ENCODE measurements at places on chromosomes 7 and 10.

- no peak for DNase-seq
- no peaks in the 10 kb centered on the region for H3K27me3 ChIP-seq
- no peak overlapping the region for H3K27ac ChIP-seq
- H3K36me3 ChIP-seq = no peaks in the 10 kb centered on the region
Observed at GRCh38 chr7:21891291-21891690, 54.4 kb downstream of the CDCA7L start.

- H3K4me1 ChIP-seq = no peaks in the 10 kb centered on the region
- no peaks in the 10 kb centered on the region for H3K36me3 ChIP-seq
- DNase-seq = no peak
- H3K4me3 ChIP-seq = no peak overlapping the region
Observed at GRCh38 chr7:39192476-39192875, 214.8 kb downstream of the POU6F2 start.

- H3K27ac ChIP-seq = no peak overlapping the region
- no peak overlapping the region for H3K4me3 ChIP-seq
- no peak for DNase-seq
Observed at GRCh38 chr7:100818366-100818765, 9.0 kb downstream of the EPHB4 start.

GRCh38 chr7:99428972-99429566, 9.5 kb downstream of the PTCD1 start:
- peaks cover 31% of the 10 kb centered on the region for H3K36me3 ChIP-seq
- DNase-seq = no peak
- H3K27me3 ChIP-seq = no peaks in the 10 kb centered on the region

- no peaks in the 10 kb centered on the region for H3K27me3 ChIP-seq
- peak overlapping the region; percentile 59 for H3K27ac ChIP-seq
- H3K36me3 ChIP-seq = no peaks in the 10 kb centered on the region
- H3K4me3 ChIP-seq = no peak overlapping the region
Observed at GRCh38 chr7:128420773-128421172, 11.0 kb upstream of the IMPDH1 start.

GRCh38 chr10:121598263-121599249, at the start of gene FGFR2:
FGFR2 (minus strand) TSS chr10:121598444; CDS start chr10:121593817, 4,627 bp downstream.
- peaks cover 9% of the 10 kb centered on the region for H3K4me1 ChIP-seq
- peaks cover 32% of the 10 kb centered on the region for H3K27me3 ChIP-seq
- peak; percentile 23 for DNase-seq
- no peak within 1 kb of the TSS for H3K27ac ChIP-seq

GRCh38 chr7:28920424-28920823, 37.7 kb downstream of the TRIL start:
- no peak overlapping the region for H3K4me3 ChIP-seq
- H3K27me3 ChIP-seq = no peaks in the 10 kb centered on the region
- H3K27ac ChIP-seq = no peak overlapping the region
- H3K4me1 ChIP-seq = peaks cover 5% of the 10 kb centered on the region
- DNase-seq = no peak

DNA sequence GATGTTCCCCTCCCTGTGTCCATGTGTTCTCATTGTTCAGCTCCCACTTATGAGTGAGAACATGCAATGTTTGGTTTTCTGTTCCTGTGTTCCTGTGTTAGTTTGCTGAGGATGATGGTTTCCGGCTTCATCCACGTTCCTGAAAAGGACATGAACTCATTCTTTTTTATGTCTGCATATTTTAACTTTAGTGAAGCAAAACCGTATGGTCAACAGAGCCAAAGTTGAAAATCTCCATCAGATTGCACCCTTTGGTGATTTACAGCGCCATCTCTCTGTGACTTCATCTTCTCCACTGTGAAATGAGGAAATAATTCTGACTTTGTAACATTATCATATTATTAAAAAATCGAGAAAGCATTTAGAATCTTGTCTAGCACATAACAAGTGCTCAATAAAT, 132.3 kb upstream of the PLXDC2 start:
- H3K4me1 ChIP-seq = no peaks in the 10 kb centered on the region
- H3K36me3 ChIP-seq = peaks cover 2% of the 10 kb centered on the region
- no peak for DNase-seq
- no peak overlapping the region for H3K27ac ChIP-seq
- no peak overlapping the region for H3K4me3 ChIP-seq

DNA sequence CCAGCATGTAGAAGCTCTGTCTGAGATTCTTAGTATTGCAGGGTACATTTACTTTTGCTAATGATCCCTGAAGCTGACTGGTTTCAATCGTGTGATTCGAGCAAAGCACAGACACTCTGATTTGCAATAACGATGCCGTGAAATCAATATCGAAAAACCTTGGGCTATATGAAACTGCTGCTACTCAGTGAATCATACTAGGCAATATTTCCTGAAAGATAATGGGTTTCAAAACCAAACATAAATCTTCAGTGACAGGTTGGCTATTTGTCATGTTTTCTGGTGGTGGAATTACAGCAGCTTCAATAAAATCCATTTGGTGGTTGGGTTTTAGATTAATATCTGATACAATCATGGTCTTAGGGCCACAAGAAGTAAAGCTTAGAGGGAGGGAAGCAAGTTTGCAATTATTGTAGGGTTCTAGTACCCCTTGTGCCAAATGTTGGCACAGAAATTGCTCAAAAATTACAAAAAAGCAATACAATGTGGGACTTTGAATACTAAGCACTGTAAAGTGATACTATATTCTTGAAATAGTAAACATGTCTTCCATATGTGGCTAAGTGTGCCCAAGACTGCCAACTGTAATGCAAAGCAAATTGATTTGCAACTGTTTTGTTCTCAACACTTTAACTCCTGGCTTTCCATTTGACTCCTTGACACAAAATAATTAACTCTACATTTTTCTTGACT, 112.4 kb upstream of the JAZF1 start:
- no peaks in the 10 kb centered on the region for H3K36me3 ChIP-seq
- DNase-seq = no peak
- no peaks in the 10 kb centered on the region for H3K4me1 ChIP-seq
- H3K27ac ChIP-seq = no peak overlapping the region
- H3K27me3 ChIP-seq = peaks cover 16% of the 10 kb centered on the region
- no peak overlapping the region for H3K4me3 ChIP-seq

DNA sequence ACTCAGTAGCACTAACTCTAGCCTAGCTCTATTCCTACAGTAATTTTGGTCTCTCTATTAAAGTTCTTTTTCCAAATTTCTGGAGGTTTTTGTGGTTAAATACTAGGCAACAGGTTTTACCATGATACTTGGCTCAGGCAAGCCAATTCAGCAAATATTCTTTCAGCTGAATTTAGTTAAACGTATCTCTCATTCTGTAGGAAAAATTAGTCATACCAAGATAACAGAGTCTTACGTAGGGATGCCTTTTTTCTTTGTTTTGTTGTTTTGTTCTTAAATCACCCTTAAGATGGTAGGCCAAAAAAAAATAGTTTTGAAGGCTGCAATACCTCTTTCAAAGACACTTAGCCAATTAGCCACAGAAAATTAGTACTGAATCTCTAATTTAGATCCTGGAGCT, 180.5 kb downstream of the MAGI2 start:
- H3K4me1 ChIP-seq = no peaks in the 10 kb centered on the region
- H3K27ac ChIP-seq = no peak overlapping the region
- DNase-seq = no peak
- no peak overlapping the region for H3K4me3 ChIP-seq

- H3K36me3 ChIP-seq = peaks cover 6% of the 10 kb centered on the region
- no peak overlapping the region for H3K27ac ChIP-seq
- H3K27me3 ChIP-seq = no peaks in the 10 kb centered on the region
- peaks cover 58% of the 10 kb centered on the region for H3K4me1 ChIP-seq
- H3K4me3 ChIP-seq = no peak overlapping the region
- DNase-seq = no peak
Observed at GRCh38 chr7:43674559-43675436, 54.5 kb downstream of the COA1 start.

All from effector memory CD8-positive, alpha-beta T cell (primary cell).